ENCODE measurements at places on chromosomes 6 and 20.

GRCh38 chr6:150931405-150931804 lies 65.9 kb downstream of the MTHFD1L start:
- no peak for DNase-seq

DNA sequence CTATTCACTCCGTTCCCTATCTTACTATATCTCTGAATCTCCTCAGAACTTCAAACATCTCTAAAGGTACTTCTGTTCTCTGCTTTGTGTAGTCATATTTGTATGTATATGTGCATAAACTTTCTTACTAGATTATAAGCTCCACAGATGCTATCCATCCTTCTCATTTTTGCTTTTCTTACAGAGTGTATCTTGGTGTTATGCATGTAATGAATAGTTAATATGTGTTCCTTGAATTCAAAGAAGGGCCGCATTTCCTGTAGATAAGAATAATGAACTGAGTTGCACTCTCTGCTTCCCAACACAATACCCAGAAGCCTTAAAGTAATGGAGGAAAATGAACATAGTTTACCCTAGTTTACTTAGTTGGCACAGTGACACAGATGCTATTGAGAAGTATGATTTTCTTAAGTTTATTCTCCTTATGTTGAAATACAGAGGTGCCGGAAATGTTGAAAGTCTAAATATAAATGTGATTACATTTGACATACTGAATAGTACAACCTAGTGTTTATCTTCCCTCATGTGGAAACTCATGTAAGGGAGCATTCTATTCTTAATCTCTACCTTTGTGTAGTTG lies 6.0 kb downstream of the NUS1 start:
- DNase-seq: no peak

DNA sequence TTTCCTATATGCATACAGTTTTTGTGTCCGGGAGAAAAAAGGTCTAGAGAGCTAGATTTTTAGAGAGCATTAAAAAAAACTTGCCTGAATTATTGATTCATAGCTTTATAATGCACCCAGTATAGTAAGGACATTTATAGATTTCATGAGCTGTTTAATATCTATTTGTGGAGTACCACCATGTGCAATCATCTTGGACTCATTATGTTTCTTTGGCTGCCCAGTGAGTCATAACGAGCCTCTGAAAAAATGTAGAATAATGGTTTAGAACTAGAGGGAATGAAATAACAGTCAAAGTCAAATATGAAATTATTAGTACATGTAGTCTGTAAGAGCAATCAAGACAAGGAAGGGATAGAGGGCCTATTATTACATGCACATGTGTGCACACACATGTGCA lies 350.0 kb downstream of the CD83 start:
- DNase-seq: no peak

DNA sequence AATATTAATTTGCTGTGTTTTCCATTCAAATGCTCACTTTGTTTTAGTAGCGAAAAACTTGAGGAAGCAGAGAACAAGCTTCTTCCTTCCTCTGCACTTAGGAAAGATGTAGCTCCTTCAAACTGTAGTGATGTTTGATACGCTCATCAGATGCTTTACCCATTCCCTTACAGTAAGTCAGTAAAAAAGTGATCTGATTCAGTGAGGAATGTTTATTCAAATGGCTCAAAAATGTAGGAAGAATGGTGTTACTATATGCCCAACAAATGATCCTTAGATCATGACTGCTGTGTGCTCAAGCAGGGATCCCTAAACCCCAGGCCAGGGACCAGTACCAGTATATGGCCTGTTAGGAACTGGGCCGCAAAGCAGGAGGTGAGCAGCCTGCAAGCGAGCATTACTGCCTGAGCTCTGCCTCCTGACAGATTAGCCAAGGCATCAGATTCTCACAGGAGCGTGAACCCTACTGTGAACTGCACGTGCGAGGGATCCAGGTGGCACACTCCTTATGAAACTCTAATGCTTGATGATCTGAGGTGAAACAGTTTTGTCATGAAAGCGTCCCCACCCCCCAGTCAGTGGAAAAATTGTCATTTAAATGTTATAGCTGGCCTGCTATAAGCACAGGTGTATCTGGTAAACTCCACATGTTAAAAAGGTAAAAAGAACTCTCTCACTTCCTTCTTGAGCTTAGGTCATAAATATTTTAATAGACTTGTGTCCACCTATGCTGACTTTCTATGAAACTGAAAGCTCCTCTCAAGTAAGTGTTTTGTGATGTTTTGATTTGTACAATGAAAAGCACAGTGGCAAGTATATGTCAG lies 187.2 kb downstream of the FOXC1 start:
- DNase-seq: no peak

- no peak for DNase-seq
Measured at GRCh38 chr6:111032484-111033140, 50.8 kb downstream of the RPF2 start.

- DNase-seq: no peak
Measured at GRCh38 chr20:6231556-6231955, 108.7 kb upstream of the FERMT1 start.

DNA sequence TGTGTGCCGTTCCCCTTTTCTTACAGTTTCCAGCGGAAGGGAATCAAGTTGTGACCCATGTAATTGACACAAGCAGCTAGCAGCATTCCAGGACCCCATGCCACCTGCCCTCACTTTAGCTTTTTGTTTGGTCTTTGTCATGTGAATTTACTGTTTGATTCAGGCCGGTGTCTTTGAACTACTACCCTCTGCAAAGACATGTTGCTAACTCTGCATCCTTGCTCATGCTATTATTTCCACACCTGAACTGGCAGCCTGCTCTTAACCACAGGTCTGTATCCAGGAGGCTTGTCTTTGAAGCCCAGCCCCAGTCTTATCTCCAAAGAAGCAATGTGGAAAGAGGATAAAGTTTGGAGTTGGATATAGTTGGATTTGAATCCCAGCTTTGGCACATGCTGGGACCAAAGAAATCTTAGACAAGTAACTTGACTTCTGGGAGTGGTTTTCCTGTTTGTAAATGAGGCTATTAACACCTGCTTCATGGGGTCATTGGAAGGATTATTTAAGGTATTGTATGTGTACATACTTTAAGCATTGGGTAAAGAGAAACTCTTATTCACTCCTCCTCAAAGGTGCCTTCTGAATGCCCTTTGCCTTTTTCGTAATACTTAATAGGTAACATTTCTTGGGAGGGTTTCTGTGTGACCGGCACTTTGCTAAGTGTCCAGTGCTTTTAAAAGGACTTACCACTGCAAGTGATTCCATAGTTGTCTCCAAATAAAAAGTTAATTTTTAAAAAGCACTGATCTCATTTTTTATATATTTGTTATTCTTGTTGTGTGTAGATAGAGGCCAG lies 52.4 kb downstream of the RALY start:
- no peak for DNase-seq

GRCh38 chr6:159608961-159609651 lies 83.9 kb downstream of the SOD2 start:
- DNase-seq: no peak

DNA sequence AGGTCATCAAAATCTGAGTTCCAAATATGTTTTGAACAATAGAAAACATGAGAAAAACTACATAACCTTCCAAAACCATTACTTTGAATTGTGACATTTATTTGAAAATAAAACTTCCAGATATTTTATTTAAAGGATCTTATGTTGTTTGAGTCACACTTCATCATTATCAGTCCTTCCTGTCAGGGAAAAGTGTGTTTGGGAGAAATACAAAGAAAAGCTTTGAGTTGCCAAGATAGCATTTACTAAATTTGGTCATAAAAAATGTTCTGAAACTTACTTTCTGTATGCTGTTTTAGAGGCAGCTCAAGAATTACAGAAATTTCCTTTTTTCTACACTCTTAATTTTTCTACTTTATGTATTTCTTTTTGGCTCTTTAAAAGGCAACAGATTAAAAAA lies 208.2 kb upstream of the RIN2 start:
- no peak for DNase-seq

DNA sequence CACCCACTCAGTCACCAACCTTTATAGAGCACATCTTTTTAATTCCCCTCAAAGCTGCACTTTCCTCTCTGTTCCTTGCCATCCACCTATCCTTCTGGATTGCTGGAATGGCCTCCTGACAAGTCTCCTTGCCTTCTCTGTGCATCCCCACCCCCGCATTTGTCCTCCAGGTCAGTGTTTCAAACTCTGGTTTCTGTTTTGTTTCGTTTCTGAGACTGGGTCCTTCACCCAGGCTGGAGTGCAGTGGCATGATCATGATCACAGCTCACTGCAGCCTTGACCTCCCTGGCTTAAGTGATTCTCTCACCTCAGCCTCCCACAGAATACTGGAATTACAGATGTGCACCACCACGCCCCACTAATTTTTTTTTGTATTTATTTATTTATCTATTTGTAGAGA lies 96.2 kb downstream of the PLCB1 start:
- no peak for DNase-seq

DNA sequence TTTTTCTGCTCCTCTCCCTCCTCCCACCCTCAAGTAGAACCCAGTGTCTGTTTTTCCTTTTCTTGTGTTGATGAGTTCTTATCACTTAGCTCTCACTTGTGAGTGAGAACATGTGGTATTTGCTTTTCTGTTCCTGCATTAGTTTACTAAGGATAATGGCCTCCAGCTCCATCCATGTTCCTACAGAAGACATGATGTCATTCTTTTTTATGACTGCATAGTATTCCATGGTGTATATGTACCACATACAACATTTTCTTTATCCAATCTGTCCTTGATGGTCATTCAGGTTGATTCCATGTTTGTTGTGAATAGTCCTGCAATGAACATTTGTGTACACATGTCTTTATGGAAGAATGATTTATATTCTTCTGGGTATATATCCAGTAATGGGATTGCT lies 81.0 kb downstream of the TOX2 start:
- no peak for DNase-seq

DNA sequence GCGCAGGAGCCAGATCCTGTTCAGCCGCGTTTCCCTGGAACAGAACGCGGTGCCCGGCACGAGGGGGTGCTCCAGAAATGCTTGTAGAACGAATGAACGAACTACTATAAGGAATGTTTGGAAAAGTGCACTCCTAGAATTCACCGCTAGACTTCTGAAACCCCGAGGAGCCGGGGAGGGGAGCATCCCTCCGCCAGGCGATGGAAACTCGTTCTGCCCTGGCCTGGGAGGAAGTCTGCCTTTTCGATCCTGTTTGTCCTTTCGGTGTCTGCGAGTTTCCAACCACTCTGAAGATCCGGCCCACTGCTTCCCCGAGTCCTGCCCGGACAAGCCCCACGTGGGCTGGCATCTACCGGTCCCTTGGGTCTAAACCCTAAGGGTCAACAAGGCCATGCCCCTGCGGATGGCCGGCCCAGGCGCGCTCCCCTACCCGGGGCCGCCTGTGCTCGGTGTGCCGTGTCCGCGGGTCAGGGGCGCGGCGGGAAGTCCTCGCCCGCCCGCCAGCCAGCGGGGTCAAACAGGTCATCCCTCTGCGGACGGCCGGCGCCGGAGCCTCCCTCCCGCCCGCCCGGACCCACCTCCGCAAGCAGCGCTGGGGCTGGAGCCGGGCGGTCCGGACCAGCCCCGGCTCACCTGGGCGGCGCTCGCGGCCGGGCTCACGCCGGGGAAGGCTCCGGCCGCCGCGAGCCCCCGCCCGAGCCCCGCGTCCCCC lies 526 bp downstream of the SULF2 start:
- DNase-seq: no peak

- DNase-seq: peak; percentile 4
Measured at GRCh38 chr6:87700397-87701343, 1.4 kb downstream of the AKIRIN2 start.

GRCh38 chr6:163490826-163491577 lies 76.5 kb downstream of the QKI start:
- DNase-seq: no peak

DNA sequence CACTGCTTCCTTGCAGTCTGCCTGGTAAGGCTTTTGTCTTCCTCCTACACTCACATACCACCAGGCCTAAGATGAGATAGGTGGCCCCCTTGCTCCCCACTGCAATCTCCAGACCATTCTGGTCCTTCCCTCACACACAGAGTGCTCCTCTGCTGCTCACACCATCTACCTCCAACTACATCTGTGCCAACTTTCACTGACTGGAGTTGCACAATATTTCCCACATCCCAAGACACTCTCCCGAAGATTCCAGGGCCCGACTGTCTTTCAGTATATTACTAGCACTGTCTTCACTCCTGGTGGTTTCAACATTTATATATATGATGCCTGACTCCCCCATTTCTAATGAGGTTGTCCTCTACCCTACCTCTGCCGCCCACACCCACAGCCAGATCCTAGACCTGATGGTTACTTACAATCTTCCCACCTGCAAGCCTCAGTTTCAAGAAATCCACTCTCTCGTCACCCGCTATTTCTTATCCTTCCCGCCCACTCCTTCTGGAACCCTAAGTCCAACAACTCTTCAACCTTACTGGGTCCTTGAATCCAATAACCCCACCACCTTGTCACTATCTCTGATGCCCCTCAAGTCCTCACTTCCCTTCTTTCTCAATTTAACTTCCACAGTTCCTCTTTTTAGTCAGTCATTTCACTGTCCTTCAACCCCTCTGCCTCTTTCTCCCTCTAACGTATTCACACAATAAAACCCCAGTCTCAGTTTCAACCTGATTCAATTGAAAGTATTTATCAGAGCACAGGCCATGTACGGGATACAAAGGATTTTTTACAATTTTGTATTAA lies 21.6 kb downstream of the RALGAPA2 start:
- no peak for DNase-seq

DNA sequence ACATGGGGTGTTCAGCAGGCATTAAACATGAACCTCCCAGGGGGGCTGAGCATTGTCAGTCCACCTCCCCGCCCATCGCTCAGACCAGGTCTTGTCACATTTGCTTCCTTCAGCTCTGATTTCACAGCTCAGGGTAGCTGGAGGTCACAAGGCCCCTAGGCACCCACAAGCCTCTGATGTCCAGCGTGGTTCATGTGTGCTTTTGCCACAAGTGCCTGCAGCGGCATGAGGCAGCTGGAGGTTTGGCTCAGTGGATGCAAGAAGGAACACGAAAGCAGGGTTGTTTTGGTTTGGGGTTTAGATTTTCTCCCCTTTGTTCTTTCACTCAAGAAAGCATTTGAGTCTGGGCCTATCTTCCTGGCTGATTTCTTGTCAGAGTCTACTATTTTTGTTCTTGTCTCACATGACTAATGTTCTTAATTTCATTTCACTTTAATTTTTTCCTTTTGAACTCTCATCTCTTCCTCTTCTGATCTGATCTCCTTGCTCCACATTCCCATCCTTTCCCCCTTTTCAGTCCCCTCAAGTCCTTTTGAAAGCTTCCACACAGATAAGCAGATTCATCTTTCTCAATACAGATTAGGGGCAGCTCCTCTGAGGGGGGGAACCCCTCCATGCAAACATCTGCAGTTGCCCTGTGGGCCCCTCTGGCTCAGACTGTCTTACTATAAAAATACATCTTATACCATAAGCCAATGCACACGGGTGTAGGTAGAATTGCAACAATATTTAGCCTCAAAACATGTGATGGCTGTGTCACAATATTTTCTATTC lies 68.1 kb upstream of the CEP85L start:
- no peak for DNase-seq

GRCh38 chr20:881051-881782 lies 34.9 kb downstream of the ANGPT4 start:
- no peak for DNase-seq

DNA sequence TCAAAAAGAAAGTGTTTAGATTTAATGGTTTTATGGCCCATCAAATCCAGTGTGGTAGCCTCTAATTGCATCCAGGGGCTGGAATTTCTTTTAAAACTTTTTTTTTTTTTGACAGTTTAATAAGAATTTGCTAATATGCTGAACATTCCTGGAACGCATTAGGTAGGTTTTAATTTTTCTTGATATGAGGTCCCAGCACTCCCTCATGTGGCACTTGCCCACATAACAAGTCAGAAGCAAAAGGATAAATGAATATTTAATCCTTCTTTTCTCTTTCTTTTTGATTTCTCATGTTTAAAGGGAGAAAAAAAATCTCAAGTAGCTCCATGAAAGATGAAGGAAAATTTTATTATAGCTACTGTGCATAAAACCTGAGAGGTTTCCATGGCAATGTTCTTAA lies 13.5 kb downstream of the HAO1 start:
- no peak for DNase-seq
